CD4-positive, alpha-beta T cell treated with Interferon alpha-2 for 1 hour (primary cell): ENCODE measurements at places on chromosomes 12 and 14.

DNA sequence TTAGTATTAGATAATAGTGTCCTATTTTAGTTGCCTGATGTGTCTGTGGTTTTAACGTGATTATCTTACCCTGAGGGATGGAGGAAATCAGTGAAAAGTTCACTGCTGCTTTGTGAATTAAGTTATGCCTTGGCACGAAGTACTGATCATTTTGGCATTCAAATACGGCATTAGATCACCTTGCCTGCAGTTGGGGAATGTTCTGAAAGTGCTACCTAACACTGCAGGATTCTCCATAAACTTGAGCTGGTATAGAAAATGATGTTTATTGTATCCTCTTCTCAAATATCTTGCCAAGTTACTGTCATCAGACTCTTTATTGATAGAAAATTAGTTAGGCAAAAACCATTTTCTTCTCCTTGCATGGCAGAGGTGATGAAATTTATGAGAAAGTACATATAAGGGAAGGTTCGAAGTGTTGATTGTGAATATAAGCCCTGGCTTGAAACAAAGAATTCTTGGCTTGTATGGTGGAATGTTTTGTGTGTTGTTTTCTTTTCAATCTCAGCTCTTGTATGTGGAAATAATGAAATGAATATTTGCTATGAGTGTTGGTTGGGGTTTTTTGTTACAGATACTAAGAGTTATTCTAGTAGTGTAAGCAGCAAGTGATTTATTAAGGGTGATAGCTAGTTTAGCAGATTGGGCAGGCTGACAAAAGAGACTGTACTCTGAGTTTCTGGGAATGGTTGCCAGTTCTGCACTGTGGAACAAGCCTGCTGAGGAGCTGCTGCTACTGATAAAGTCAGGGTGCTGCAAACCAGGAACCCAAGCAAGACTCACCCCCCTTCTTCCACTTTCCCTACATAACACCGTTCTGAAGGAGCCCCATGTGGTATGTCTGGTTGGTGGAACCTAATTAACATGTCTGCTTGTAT is 448.3 kb downstream of the PCNX1 start:
- DNase-seq, result no peak

GRCh38 chr14:92549105-92549858 is 35.7 kb downstream of the RIN3 start:
- DNase-seq, result no peak

- no peak for DNase-seq
Observed at GRCh38 chr14:99650189-99650588, 5.3 kb downstream of the HHIPL1 start.

GRCh38 chr12:19428246-19428645 is 11.0 kb upstream of the AEBP2 start:
- no peak for DNase-seq

- no peak for DNase-seq
Observed at GRCh38 chr12:37543966-37544668, 772.5 kb upstream of the ALG10B start.

- DNase-seq, result no peak
Observed at GRCh38 chr12:97886511-97887176, 424.0 kb downstream of the RMST start.

DNA sequence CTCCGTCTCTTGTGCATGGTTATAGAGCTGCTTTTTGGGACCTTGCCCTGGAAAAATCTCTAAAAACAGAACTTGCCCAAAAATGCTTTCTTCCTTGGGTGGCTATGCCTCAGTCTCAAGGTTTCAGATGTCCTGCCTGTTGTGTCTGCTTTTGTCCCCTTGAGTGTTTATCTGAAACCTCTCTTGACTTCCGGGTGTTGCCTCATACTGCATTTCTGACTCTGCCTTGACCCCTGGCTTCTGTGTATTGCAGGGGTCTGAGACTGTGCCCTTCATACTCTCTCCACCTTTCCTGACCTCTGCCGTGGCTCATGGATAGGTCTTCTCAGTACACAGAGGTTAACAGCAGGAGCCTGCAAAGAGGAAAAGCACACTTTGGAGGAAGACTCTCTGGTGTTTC is 124.8 kb upstream of the NTF3 start:
- DNase-seq, result no peak

- DNase-seq, result no peak
Observed at GRCh38 chr12:25497021-25497420, 56.1 kb downstream of the LMNTD1 start.

DNA sequence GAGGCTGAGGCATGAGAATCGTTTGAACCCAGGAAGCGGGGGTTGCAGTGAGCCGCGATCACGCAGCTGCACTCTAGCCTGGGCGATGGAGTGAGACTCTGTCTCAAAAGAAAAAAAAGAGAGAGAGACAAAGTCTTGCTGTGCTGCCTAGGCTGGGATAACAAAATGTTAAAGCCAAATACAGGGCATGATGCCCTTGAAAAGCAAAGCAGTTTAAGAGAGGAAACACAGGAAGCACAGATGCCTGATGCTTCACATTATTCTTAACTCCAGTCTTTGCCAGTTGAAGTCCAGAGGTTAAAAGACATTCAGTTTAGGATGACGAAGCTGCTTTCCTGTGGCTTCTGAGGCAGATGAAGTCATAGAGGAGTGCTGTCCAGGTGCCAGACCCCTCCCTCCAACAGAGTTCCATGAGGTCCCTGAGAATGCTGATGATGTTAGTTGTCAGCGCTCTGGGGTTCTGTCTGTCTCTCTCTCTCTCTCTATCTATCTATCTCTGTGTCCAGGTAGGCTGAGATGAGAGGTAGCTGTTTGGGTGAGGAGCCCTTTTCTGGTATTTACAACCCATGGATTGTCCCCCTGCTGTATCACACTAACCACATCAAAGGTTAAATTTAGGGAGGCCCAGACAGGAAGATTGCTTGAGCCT is 4.9 kb upstream of the MRPL52 start:
- no peak for DNase-seq

GRCh38 chr12:103909811-103910210 is 20.4 kb upstream of the HSP90B1 start:
- no peak for DNase-seq

GRCh38 chr14:37253905-37254304 is 56.2 kb downstream of the MIPOL1 start:
- DNase-seq, result no peak

- no peak for DNase-seq
Observed at GRCh38 chr14:74207943-74208342, 31.3 kb upstream of the VSX2 start.

- DNase-seq, result no peak
Observed at GRCh38 chr12:26535826-26536225, 297.2 kb downstream of the ITPR2 start.

DNA sequence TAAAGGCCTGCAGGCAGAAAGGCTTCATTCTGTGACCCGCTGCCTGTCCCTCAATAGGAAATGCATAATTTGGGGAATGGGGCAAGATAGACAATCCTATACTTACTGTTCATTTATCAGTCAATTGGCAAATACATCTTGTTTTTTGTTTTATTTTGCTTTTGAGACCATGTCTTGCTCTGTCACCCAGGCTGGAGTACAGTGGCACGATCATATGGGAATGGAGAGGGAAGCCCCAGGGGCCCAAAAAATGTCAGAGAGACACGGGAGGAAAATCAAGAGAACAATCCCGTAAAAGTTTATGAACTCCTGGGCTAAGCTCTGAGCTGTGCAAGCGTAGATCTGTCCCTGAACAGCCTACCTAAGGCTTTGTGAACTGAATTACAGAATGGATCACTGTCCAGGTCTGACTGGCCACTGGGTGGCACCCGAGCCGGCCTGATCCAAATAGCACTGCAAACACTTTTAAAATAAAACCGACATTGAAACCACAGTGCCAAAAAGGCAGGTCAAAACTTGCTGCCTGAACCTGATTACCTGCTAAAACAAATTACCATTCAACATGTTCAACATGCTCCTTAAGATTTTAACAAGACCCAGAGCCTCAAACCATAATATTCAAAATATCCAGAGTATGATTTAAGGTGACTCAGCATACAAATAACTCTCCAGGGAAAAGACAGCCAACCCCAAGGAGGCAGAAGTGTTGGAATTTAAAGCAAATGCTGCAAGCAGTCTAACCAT is 11.8 kb downstream of the COPS7A start:
- peak; percentile 52 for DNase-seq

GRCh38 chr14:92021523-92021922 is 18.3 kb downstream of the TRIP11 start:
- DNase-seq, result no peak

DNA sequence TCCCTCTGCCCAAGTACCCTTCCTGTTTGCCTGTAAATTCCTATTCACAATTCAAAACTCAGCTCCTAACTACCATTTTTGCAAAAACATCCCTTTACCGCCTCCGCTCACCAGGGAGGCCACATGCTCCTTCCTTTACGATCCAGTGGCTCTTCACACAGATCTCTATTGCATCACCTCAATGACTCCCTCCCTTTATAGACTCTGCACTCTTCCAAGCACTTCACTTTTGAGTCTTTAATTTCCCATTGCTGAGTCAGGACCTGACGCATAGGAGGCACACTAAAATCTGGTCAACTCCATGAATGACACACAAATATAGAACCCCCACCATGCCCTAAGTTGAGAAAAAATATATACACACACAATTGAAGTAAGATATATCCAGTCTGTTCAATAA is 45.9 kb downstream of the PPP1R13B start:
- DNase-seq, result no peak

GRCh38 chr12:17322090-17322489 is 716.1 kb upstream of the LMO3 start:
- no peak for DNase-seq

DNA sequence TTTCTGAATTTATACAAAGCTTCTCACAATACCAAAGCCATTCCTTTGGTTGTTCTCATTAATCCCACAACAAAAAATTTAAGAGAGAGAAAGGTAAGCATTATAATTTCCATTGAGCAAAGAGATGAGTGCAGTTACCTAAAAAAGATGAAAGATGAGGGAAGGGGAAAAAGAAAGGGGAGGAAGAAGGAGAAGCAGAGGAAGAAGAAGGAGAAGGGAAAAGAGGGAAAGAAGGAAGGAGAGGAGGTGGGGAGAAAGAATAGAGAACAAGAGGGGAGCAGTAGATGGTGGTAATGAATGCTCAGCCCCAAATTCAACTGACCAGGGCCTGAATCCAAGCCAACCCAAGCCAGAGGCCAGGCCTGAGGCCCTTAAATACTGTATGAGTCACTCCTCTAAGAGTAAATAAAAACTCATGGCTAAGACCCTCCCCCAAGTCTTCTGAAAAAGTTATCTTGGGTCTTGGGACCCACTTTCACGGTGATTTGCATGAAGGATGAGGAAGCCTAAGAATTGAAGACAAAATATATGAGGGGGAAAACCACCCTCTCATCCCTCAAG is 144.6 kb downstream of the ITPR2 start:
- no peak for DNase-seq

DNA sequence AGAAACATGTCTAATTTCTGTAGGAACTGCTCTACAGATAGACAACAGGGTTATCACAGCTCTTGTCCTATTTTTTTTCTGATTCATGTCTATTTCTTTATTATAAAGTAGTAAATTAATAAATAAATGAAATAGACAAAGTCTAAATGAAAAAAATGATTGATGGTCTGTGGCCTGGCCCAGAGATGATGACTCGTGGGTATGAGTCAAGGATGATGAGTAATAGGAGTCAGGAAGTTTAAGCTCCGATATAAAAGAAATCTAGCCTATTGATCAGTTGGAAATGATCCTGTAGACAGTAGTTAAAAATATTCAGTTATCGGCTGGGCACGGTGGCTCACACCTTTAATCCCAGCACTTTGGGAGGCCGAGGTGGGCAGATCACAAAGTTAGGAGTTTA is 90.6 kb upstream of the RTL1 start:
- no peak for DNase-seq

DNA sequence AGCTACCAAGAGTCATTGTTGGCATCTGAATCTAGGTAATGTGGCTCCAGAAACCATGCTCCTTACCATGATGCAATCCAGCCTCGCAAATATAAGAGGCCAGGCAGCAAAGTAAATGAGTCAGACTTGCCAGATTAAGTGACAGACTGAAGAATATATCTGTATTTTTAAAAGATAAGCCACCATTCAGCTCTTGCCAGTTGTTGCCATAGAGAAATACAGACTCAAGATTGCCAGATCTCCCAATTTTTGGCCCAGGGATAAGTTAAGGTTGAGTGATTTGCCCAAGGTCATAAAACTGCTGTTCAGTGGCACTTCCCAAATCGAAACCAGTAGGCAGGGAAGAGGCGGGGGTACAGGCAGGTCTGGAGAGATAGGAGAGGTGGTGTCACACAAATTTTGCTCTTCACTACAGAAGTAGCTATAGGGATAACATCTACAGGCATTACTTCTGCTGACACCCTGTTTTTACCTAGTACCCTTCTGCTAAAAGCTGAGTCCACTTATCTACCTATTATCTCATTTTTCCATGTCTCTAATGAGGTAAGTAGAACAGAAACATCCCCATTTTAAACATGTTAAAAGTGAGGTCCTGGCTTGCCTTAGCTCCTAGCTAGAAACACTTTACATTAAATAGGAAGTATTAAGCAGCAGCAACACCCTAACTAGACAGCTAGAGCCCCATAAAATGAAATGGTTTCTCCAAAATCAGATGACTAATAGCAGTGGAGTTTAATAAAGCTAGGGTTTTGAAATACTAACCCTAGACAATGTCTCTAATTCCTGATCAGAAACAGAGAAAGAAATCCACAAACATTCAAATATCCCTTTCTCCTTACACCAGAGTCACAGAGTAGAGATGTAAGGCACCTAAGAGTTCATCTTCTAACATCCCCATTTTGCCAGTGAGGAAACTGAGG is 19.5 kb downstream of the DCAF5 start:
- no peak for DNase-seq

- DNase-seq, result peak; percentile 41
Observed at GRCh38 chr14:92724516-92725340, 23.7 kb downstream of the LGMN start.

DNA sequence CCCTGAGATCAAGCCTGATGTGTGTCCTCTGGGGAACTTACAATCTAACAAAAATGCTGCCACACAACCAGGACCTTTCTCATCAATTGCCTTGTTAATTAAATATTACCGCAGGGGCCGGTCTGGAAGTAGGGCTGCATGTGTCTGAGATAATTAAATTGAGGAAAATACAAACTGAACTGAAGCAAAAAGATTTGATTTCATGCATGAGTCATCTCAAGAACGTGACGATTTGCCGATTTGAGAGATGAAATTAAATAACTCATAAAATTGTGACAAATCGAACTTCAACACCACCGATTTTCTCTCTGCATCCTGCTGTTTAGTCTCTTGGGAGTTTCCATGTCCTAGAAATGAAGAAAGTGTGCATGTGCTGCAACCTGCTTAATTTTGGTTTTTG is 94.6 kb upstream of the DAAM1 start:
- DNase-seq, result no peak

GRCh38 chr12:10811883-10812536 is 2.0 kb upstream of the TAS2R9 start:
- no peak for DNase-seq

GRCh38 chr14:96554315-96554910 is 52.2 kb downstream of the PAPOLA start:
- no peak for DNase-seq

- no peak for DNase-seq
Observed at GRCh38 chr12:108914121-108914531, 34.2 kb downstream of the DAO start.

- no peak for DNase-seq
Observed at GRCh38 chr12:52004042-52004648, 2.6 kb upstream of the TAMALIN start.
